Activated CD4-positive, alpha-beta memory T cell treated with anti-CD3 and anti-CD28 coated beads for 36 hours (primary cell): ENCODE measurements at places on chromosomes 5 and 9.

DNA sequence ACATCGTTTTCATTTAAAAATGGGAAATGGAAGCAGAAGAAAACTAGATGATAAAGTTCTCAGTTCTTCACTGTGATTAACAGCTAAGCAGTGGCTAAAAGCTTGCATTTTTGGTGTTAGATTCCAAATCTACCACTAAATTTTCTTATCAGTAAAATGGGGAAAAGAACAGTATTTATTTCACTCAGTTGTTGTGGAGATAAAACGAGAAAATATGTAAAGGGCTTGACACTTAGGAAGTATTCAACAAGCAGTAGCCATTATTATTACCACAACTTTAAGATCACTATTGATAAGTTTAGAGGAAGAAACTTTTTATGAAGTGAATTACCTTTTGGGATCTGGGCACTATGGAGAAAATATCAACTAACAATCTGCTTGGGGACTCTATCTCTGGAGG lies 4.5 kb downstream of the STOM start:
- DNase-seq: no peak

- DNase-seq: no peak
Measured at GRCh38 chr5:40853632-40854192, 12.5 kb downstream of the CARD6 start.

- DNase-seq: no peak
Measured at GRCh38 chr5:56460681-56461191, 227.6 kb upstream of the ANKRD55 start.

GRCh38 chr9:23492126-23493002 lies 333.7 kb downstream of the ELAVL2 start:
- DNase-seq: no peak

DNA sequence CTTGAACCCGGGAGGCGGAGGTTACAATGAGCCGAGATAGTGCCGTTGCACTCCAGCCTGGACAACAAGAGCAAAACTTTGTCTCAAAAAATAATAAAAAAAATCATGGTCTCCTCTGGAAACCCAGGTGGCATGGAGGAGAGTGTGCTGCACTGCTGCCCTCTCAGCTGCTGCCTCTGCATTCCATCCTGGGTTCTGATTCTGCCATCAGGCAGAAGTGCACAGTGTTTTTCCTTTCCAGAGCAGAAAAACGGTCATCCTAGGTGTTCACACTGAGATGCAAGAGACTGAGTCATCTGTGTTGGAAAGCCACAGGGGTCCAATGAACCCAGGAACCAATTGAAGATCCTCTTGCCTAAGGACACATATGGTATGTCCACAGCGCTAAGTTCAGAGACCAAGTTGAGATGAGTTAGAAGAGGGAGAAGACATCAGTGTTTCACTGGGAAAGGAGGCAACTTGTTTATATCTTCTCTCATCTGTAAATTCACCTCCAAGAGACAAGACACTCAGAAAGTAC lies 88.8 kb upstream of the DMRT1 start:
- no peak for DNase-seq

GRCh38 chr9:92500725-92501124 lies 18.4 kb upstream of the ASPN start:
- no peak for DNase-seq

GRCh38 chr5:120228262-120229031 lies 235.7 kb upstream of the PRR16 start:
- no peak for DNase-seq

GRCh38 chr5:135444360-135444759 lies 2.8 kb downstream of the DCANP1 start:
- DNase-seq: no peak

- DNase-seq: no peak
Measured at GRCh38 chr5:54251981-54252380, 58.4 kb downstream of the ARL15 start.

GRCh38 chr9:91766315-91767069 lies 183.5 kb downstream of the ROR2 start:
- DNase-seq: no peak

DNA sequence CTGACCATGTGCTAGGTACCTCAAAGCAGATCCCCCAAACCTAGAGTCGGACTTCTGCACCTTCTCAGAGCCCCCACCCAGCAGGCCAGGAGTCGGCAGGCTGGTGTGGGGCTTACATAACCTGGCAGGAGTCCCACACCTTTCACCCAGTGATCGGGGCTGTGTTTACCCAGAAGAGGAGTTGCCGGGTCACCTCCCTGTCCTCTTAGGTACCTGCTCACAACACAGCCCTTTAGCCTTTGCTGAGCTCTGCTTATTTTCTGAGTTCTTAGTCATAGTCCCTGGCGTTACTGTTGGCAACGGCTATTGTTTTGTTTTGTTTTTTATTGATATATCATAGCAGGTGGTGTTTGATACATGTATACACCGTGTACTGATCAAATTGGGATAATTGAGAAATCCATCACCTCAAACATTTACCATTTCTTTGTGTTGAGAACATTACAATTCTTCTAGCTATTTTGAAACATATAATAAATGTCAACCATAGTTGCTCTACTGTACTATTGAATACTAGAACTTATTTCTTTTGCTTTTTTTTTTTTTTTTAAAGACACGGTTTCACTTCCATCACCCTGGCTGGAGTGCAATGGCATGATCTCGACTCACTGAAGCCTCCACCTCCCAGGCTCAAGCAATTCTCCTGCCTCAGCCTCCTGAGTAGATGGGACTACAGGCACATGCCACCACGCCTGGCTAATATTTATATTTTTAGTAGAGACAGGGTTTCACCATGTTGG lies 10.4 kb upstream of the EEIG1 start:
- no peak for DNase-seq

DNA sequence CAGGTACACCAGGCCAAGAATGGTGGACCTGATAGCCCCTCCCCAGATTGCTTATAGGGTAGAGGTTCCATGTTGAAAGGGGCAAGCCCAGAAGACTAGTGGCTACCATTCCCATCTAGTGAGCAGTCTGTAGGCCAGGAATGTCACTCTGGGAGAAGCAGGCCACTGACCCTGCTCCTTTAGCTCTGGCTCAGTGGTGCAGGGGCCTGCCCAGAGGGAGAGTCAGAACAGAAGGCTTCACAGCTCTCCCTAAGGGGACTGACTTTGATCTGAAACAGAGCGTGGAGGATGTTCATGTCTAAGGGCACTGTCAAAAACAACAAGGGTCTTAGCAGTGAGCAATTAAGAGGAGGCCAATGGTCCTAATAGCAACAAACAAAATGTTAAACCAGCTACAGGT lies 81.7 kb downstream of the ZNF354C start:
- DNase-seq: no peak

GRCh38 chr5:171129308-171129707 lies 179.7 kb upstream of the TLX3 start:
- no peak for DNase-seq

GRCh38 chr9:16458696-16459420 lies 411.6 kb downstream of the BNC2 start:
- no peak for DNase-seq

DNA sequence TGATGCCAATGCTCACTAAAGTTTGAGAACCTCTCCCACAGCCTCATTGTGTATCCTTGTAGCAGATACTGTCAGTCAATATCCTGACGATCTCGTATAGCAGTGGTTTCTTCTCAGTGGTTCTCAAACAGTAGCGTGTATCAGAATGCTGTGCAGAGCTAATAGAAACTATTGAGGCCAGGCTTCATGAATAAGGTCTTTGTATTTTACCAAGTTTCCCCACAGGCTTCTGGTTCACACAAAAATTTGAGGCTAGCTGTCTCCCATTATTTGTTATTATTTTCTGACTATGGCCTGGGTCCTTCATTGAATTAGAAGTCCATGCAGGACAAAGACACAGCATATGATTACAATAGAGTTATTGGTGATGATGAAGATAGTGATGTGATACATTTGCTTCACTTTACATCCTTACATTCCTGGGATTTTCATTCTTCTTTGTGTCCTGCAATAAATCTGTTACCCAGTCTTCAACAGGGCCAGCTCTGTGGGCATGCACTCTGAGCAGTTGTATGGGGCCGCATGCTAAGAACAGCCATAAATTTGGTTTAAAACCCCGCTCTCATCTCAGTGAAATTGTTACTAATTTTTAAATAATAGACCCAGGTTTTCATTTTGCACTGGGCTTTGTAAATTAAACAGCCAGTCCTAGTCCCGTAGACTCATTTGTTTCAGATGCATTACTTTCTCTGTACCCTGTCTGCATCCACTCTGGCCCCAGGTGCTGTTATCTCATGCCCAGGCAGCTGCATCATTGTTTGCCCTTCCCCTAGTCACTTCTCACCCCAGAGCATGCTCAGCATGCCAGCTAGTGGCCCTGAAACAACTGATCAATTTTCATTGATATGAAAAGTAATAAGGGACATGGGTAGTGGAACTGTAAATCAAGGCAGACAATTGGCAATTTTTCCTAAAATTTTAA lies 199.9 kb upstream of the PIK3R1 start:
- DNase-seq: no peak

DNA sequence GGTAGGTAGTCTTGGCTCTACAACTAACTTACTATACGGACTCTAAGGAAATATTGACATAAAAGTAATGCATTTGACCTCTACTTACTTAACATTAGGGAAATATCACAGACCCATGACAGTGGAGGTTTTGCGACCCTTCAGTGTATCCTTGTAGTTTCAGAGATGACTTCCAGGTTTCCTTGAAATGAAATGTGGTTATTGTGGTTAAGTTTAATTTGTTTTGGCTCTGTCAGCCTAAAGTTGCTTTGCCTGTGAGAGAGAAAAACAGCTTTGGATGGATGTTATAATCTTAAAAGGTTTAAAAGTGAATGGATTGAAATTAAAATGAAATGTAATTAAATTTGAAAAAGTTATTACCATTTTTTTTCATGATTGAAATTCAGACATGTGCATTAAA lies 42.9 kb downstream of the LRRTM2 start:
- DNase-seq: no peak

DNA sequence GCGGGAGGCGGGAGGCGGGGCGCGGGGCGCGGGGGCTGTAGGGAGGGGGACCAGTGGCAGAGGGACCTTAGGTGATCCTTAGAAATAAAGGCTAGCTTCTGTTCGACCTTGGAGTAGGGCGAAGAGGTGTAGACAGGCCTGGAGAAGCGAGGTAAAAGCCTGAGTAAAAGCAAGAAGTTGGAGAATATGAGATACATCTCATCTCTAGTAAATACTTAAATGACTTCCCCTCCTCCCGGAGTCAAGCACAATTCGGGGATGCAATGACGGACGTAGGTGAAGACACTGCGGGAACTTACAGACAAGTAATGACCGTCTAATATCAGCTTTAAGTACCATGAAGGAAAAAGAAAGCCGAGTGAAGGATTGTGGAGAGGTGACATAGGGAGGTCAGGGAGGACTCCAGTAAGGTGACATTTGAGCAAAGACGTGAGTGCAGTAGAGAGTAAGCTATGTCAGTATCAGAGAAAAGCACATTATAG lies 466 bp downstream of the SMC2 start:
- DNase-seq: no peak

DNA sequence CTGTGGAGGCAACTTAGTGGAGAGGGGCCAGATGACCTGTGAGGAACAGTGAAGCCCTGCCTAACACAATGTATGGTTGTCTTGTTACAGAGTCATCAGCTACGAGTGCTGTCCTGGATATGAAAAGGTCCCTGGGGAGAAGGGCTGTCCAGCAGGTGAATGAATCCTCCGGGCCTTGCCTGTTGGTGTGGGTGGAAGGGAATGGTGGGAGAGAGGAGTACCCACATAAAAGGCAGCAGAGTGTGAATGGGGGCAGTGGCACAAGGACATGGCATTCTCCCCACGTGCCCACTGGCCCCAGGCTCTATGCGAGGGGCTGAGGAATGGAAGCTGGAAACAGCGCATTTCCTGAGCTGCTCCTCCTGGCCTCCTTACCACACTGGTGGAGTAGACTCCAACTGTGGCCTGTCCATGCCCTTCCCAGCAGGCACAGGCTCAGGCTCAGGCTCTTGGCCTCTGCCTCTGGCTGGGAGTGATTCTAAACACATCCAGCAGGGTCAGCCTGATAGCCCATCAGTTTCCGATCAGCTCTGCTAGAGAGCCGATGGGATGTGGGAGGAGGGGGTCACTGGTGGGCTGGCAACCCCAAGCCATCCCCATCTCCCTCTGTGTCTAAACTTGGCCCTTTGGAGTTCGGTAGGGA lies 15.3 kb downstream of the TGFBI start:
- no peak for DNase-seq

- peak; percentile 52 for DNase-seq
Measured at GRCh38 chr9:133991964-133992779, at the start of gene VAV2. Gene VAV2, minus strand, starts transcription at chr9:133992324. Its CDS starts 46 bp downstream, at chr9:133992278.

DNA sequence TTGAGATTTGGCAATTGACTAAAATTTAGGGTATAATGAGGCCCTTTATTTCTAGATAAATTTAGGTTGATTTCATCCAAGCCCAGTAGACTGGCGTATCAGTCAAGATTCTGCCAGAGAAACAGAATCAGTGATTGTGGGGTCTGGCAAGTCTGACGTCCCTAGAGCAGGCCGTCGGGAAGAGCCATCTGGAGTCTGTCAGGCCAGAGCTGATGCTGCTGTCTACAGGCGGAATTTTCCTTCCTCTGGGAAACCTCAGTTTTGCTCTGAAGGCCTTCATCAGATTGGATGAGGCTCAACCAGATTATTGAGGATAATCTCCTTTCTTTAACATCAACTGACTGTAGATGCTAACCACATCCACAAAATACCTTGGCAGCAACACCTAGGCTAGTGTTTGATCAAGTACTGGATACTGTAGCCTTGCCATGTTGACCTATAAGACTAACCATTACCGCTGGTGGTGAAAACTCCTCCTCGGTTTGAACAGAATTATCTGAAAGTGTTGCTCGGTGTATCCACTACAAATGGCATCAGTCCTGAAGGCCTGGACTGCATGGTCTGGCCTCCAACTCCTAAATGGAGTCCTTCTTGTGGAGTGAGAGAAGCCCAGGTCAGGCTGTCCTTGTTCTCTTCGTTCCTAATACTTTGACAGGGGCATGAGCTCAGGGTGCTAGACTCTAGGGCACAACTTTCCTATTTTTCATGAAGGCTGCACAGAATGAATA lies 83.2 kb upstream of the ANKH start:
- no peak for DNase-seq

- no peak for DNase-seq
Measured at GRCh38 chr5:53249529-53250200, 140.1 kb upstream of the MOCS2 start.

GRCh38 chr9:130112538-130113151 lies 58.9 kb downstream of the GPR107 start:
- DNase-seq: peak; percentile 26
